GM12891 (cell line): ENCODE measurements at places on chromosomes 5 and 9.

GRCh38 chr9:129650680-129651235 is 8.8 kb upstream of the ASB6 start:
- no peak for DNase-seq

DNA sequence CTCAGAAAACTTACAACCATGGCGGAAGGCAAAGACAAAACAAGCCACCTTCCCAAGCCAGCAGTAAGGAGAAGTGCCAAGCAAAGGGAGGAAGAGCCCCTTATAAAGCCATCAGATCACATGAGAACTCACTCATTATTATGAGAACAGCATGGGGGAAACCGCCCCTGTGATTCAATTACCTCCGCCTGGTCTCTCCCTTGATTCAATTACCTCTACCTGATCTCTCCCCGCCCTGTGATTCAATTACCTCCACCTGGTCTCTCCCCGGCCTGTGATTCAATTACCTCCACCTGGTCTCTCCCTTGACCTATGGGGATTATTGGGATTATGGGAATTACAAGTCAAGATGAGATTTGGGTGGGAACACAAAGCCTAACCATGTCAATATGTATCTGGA is 467.3 kb upstream of the FTMT start:
- no peak for DNase-seq

DNA sequence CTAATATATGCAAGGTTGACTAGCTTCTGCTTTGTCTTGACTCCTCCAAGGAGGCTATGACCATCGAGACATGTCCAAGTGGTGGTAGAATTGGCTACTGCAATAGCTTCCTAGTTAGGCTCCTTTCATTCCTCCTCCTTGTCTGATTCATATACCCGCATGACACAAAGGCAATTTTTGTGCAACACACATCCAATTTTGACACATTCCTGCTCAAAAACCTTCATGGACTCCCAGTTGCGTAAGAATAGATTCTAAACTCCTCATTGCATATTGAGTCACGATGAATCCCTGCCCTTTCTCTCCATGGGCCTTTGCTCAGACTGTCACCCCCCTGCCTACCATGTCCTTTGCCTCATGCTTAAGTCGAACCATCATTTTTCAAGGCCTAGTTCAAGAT is 344.5 kb downstream of the ACTL7B start:
- no peak for DNase-seq

DNA sequence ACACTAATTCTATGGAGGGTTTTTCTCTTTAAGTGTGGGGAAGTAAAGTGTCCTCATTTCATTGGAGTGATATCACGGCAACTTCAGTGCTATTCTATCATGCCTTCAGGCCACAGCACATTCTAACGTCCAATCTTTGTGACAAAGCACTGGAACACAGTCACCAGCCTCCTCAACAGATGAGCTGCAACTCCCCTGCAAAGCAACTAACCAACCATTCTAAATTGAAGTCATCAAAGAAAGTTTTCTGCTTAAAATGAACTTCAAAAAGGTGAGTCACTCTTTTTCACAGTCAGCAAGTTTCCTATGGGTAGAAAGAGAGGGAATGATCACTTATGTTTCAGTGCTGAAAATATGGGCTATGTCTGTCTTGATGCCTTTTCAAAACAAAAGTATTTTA is 190.8 kb downstream of the ELAVL2 start:
- no peak for DNase-seq

DNA sequence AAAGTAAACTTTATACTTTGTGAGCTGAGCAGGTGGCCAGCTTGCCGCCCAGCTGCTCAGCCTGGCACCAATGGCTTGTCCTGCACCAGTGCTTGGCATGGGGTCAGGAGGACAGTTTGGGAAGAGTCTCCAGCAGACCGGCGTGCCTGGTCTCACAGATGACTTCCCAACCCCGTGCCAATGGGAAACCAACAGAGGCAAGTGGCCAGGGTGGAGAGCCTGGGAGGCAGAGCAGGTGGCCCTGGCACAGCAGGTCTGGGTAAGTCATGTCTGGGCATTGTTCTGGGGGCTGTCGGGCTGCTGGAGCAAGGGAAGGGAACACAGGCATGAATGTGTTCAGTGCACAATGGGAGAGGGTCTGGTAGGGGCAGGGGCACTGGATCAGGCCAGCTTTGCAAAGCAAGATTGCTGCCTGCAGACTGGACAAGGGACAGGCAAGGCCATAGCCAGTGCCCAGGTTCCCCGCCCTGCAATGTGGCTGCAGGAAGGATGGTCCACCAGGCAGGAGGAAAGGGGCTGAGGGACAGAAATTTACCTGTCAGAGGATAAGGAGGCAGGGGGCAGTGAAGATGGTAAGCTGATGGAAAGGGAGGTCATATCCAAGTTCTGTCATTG is 76.2 kb upstream of the ALDH1B1 start:
- no peak for DNase-seq

DNA sequence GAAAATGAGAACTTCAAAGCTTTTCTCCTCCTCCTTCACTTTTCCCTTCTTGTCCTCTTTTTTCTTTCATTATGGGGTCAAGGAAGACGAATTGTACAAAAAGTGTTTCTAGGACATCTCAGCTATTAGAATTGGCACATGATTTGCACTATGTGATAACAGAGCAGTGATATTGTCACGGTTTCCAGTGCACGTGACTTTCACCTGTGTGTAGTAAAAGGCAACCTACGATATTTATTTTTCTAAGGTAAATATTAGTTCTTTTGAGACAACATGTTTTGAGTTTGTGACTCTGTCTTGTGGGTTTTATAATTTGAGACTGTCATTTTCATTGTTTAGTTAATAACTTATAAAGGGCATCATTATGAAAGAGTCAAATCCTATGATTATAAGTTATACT is 213.1 kb downstream of the PSAT1 start:
- no peak for DNase-seq
